ENCODE measurements at places on chromosomes 1 and 21.

DNA sequence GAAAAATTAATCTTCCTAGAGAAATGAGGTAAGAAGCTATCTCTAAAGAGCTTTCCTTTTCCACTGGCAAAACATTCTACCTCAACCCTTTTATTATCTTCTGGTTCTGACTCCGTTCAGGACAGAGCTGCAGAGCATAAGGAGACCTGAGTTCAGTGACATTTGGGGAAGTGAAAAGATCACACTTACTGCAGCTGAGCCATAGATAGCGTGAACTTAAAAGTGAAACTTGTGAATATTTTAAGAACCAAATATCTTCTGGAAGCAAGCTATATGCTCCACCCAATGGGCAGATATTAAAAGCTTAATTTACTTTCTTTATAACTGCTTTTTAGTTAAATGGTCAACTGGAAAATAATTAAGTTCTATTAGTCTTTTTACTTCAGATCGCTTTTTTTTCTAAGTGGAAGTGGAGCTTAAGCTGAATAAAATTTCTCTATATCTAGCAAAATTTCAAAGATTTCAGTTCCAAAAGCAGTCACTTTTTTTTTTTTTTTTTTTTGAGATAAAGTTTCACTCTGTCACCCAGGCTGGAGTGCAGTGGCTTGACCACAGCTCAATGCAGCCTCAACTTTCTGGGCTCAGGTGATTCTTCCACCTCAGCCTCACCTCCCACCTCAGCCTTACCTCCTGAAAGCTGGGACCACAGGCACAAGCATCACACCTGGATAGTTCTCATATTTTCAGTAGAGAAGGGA, 11.9 kb downstream of the PTPN22 start:
- no peak for DNase-seq

DNA sequence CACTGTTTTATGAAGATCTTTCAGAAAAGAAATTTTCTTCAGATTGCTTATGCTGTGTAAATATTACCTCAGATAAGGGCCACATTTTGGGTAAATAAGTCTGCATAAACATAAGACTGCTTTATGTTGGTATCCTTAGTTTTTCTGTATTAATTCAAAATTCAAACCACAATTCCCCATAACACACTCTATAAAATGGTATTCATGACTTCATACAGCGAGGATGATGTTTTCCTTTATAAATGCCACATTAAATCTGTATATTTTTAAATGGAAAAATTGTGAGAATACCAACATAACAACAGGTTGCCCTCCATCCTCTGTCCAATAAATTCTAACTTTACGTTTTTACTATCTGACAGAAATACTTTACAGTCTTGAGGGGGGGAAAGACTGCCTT, 248.7 kb upstream of the CXADR start:
- DNase-seq = no peak

GRCh38 chr1:226666164-226666506, 72.9 kb downstream of the ITPKB start:
- DNase-seq = no peak

- DNase-seq = no peak
Measured at GRCh38 chr1:5891137-5891536, 101.1 kb downstream of the NPHP4 start.

DNA sequence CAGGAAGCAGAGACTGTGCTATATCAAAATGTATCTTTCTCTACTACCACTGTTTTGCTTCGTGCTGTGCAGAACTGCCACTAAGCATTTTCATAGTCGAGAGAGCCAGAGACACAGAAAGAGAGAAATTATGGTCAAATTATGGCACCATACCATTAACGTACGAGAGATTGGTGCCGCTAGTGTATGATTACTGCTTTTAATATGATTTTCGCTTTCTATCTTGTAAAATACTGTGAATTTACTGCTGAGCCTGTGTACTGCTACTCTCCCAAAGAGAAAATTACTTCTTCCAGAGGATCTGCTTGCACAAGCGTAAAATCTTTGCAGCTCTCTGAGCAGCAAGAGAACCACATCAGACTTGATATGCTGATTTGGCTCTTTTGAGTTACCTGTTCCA, 71.1 kb upstream of the ZNF281 start:
- DNase-seq = no peak

DNA sequence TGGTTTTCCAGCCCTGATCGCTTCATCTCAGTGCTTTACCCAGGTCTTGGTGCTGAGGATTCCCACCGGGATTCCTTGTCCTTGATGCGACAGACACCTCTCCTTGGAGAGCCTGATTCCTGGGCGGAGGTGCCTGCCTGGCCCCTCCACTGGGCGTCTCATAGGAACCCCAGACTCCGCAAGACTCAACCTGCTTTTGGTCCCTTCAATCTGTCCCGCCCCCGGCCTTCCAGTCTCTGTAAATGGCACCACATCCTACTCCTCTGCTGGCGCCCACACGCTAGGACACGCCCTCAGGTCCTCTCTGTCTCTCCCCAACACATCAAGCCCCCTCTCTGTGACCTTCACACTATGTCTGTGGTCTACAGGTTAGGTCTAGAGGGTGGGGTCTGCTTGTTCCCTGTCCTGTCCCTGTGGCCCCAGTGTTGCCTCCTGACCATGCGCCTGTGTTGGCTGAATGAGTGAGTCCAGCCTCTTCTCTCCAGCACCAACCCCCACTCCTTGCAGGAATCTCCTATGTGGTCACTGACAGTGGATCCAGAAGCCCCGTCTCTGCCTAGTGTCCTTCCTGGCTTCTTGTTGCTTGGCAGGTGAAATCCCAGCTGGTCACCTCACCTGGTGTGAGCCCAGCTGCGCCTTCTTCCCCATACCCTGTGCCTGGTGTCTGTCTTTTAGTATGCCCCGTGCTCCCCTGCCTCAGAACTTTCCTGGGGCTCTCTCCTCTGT, 119.7 kb upstream of the C1orf174 start:
- no peak for DNase-seq

DNA sequence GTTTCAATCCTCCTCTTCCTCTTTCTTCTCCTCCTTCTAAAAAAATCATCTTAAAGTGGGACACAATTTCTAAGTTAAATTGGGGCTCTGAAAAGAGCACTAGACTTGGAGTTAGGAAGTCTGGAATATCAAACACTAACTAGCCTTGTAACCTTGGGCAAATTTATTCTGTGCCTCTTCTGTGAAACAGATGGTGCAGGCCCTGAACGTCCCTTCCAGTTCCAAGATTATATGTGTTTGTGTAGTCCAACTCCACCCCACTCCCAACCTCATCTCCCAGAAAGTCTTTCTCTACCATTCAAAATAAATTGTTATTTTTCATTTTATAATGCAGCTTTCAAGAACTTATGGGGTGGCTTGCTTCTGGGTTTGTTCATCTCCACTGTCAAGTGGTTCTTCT, 630.0 kb downstream of the LMO4 start:
- no peak for DNase-seq

DNA sequence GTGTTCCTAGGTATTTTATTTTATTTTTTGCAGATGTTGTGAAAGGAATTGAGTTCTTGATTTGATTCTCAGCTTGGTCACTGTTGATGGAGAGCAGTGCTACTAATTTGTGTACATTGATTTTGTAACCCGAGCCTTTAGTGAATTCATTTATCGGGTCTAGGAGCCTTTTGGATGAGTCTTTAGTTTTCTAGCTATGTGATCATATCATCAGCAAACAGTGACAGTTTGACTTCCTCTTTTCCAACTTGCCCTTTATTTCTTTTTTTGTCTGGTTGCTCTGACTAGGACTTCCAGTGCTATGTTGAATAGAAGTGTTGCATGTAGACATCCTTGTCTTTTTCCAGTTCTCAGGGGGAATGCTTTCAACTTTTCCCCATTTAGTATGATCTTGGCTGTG, 138.9 kb downstream of the LHX8 start:
- no peak for DNase-seq

DNA sequence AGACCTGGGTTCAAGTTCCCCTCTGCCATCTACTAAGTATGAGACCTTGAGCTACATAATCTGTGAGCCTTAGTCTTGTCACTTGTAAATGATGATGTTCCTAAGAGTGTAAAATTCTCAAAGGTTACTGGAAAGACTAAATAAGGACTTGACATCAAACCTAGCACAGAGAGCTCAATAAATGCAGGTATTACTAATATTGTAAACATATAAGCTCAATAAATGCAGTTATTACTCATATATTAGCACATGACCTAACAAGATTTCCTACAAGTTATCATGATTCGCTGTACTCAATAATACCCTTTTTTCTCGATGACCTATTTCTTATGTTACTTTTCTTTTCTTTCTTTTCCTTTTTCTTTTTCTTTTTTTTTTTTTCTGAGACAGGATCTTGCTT, 174.9 kb downstream of the ZNF281 start:
- DNase-seq = no peak

DNA sequence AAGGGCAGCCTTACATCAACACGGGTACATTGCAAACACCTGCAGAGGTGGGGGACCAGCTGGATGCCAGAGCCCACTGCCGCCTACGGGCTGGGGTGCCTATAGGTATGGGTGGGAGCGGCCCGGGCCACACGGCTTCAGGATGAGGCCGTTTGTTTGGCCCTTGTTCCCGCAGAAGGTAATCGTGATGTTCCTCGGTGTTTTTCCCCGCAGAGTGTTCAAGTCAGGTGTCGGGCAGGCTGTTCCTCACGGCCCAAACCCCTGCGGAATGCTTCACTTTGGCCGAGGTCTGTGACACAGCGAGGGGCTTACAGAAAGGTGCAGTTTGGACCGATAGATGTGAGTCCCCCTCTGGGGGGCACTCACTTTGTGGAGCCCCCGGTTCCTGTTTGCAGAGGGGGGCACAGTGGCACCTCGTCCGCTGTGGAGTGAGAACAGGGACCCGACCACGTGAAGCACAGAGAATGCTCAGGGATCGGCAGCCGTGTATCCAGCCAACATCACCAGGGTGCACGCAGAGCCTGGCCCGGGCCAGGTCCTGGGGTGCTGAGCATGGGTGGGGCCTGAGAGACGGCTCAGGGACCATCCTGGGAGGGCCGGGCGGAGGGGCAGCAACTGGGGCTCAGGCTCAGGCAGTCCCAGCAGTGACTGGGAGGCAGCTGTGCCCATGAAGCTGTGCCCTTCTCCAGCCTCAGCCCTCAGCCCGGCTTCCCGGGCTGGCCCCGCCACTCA, 453 bp upstream of the TTLL10 start:
- no peak for DNase-seq

DNA sequence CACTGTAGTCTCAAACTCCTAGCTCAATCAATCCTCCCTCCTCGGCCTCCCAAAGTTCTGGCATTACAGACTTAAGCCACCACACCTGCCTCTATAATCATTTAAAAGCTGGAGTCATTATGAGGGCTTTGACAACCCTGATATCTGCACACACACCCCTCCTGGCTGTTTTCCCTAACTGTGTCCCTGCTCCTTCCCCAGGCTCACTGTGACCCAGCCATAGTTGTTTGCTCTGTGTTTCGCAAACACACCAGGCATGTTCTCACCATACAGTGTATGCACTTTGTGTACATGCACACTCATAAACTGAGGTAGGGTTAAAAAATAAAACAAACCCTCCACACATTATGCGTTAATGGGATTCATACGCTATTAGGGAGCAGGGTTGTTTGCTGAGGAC, 21.8 kb upstream of the IL20 start:
- no peak for DNase-seq

DNA sequence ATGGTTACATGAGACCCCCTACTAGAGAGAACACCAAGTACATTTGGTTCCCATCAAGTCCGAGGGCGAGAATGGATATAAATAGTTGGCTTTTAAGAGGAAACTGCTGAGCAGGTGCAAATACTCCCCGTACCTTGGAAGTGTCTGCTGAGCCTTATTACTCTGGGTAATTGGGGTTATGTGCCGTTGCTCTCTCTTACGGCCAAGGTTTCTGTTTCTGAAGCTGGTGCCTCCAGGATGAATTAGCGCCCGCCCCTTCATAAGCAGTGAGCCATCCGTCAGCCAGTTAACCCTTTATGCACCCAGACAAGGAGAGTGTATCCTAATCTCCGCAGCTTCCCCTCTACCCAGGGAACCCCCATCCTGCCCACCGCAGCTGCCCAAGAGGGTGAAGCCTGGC, 90.4 kb upstream of the AJAP1 start:
- DNase-seq = no peak

DNA sequence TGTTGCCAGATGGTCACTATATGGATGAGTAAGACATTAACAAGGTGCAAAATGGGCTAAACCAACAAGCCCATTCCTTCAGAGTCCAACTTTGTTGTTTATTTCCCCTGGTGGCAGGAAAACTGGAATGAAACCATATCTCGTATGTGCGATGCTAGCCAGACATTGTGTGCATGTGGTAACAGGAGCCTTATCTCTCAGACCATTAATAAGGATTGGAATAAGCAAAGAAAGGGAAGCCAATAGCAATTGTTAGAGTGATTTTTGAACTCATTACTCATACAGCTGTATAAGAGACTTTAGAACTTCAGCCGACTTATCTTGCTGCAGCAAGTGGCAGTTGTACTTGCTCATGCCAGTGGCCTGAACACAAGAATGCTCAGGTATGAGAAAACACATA, 30.0 kb upstream of the HMCN1 start:
- no peak for DNase-seq

GRCh38 chr1:30241681-30242080, 481.7 kb downstream of the MATN1 start:
- no peak for DNase-seq

DNA sequence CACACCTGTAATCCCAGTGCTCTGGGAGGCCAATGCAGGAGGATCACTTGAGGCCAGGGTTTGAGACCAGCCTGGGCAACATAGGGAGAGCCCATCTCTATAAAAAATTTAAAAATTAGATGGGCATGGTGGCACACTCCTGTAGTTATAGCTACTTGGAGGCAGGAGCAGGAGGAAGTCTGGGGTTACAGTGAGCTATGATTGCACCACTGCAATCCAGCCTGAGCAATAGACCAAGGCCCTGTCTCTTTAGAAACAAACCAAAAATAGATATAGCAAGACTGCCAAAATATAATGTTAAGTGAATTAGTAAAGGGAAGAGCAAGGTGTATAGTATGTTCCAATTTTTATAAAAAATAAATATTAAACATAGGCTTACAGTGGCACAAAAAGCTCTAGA, 28.8 kb downstream of the PLEKHO1 start:
- DNase-seq = no peak

GRCh38 chr21:41973861-41974751, 20.3 kb upstream of the C2CD2 start:
- DNase-seq = no peak

DNA sequence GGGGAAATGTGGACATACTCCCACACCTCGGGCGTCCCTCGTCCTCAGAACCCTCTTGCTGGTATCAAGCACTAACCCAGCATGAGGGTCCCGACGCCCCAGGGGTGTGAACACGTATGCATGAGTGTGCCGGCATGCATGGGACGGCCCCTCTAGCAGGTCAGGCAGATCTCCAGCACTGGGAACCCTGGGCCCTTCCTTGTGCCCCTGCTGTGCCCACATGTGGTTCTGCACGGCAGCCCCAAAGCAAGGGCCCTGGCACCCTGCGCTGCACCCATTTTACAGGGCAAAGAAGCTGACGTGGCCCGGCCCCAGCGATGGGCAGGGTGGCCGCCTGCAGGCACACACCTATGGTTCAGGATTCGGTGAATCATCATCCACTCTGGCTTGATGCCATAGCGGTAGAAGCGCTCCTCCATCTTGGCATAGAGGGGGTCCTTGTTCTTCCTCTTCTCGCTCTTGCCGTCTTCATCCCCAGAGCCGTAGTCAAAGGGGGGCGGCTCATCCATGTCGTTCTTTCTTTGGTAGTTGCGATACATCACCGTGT, 34.2 kb downstream of the CHD5 start:
- DNase-seq = no peak
